CD4-positive, alpha-beta T cell treated with Interleukin-1 beta for 1 hour (primary cell): ENCODE measurements at places on chromosomes 5 and 9.

DNA sequence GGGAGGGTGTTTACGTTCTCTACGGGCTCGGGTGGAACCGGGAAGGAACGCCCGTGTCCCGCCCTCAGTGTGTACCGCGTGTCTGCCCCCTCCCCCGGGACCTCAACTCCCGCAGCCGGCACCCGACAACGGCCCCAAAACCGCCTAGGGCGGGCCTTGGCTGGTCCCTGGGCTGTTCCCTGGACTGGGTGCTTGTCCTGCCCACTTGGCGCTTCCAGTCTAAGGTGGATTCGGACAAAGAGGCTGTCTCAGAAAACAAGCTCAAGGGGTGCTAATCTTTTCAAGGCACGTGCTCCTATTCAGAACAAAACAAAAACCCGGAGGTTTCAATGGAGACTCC, 379 bp upstream of the CLK4 start:
- no peak for DNase-seq

DNA sequence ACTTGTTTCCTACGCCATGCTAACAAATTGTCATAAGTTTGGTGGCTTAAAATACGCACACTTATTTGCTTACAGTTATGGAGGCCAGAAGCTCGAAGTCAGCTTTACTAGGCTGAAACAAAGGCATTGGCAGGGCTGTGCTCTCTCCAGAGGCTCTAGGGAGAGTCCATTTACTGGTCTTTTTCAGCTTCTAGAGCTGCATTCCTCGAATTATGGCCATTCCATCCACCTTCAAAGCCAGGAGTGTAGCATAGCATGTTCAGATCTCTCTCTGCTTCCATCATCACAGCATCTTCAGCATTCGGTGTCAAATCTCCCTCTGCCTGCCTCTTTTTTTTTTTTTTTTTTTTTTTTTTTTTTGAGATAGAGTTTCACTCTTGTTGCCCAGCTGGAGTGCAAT, 670.2 kb downstream of the ACTL7B start:
- DNase-seq, result no peak

DNA sequence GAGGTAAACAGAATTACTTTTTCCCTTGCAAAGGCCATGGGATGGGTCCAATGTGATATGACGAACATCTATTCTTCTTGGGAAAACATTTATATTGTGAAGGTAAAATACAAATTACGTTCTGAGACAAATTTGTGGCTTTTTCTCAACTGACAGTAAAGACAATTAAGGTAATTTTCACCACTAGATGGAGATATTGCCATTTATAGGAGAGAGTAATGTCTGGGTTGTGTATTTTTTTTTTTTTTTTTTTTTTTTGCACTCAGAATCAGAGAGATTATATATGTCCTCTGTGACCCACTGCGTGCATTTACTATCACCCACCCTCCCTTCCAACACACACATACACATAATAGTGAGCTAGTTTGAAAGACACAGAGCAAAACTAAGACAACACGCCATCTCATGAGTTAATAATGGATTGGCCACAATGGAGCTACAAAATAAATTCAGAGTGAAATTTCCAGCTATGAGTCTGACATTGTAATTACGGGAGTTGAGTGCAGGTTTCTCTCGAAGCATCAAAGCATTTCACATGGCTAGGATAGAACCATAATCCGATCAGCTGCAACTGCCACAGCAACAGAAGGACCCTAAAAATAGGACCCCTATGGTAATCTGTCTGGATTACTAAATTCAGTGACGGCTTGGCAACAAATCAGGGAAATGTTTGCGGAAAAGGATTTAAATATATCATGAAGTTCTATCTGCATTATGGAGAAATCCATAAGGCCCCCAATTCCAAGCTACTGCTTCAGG, 49.2 kb downstream of the ANXA1 start:
- no peak for DNase-seq

DNA sequence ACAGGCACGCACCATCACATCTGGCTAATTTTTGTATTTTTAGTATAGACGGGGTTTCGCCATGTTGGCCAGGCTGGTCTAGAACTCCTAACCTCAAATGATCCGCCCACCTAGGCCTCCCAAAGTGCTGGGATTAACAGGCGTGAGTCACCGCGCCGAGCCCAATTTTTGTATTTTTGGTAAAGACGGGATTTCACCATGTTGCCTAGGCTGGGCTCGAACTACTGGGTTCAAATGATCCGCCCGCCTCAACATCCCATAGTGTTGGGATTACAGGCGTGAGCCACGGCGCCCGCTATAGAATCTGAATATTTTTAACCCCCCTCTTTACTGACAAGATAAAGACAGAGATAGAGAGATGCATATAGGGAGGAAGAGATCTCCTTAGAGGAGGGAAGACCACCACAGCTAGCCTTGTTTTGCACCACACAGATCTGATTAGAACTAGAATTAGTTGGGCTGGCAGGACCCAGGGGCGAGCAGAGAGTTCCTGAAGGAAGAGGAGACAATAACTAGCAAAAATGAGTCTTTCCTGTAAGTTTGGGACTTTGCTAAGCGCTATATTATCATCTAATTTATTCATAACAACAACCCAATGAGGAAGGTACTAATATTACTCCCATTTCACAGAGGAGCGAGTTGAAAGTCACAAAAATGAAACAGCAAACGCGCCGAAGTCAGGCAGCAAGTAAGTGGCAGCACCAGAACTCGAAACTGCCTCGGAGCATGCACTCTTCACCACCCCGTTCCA, 1.5 kb upstream of the ANKHD1 start:
- no peak for DNase-seq

GRCh38 chr5:140794595-140795258, at the start of gene PCDHA2:
PCDHA2 (plus strand) TSS chr5:140794852.
- no peak for DNase-seq

- no peak for DNase-seq
Observed at GRCh38 chr5:160357861-160358411, 12.5 kb downstream of the C1QTNF2 start.

DNA sequence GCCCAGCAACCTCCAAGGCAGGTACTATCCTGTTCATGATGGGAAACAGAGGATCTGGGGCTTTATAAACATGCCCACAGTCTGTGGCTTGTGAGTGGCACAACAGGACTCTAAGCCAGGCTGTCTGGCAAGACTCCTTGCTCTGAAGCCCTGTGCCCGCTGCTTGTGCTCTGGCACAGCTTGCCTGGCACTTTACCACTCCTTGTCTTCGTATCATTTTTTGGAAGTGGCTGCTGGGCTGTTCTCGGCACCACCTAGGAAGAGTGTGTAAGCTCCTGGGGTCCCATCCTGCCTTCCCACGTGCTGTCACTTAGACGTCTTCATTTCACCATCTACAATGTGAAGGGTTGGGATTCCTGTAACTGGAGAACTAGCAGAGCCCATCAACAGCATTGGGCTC, 59.3 kb upstream of the GLRX start:
- DNase-seq, result no peak

- DNase-seq, result no peak
Observed at GRCh38 chr5:79567926-79568549, 44.2 kb upstream of the TENT2 start.

DNA sequence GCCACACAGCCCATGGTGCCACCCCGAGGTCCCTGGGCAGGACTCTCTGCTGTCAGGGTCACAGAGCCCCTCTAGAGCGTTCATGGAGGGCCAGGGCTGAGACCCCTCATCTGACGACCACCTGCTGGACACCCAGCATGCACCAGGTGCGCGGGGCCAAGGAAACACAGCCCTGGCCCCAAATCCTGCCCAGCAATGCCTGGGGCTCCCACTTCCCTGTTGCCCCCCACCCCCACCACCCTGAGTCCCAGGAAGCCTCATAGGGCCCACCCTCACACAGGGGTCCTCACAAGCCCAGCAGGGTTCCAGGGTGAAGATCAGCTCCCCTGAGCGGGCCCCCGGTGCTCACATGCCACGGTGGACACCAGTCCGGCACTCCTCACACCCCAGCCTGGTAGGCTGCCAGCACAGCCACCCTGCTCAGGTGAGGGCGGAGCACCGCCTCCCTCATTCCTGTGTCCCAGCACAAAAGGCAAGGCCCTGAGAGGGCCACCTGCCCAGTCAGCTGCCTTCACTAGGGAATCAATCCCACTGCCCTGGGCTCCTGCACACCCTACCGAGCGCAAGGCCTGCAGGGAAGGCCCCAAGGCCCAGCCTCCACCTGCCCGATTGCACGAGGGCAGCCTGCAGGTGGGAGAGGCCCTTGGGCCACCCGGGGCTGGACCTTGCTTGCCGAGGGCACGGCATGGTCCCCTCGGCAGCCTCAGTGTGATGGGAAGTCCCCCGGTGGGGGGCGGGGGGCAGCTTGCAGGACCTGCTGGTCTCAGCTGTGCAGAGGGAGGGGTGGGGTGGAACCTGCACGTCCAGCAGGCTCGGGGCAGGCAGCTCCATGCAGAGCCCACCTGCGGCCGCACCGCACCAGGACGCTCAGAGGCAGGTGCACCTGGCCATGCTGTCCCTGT, 56.4 kb upstream of the UBAC1 start:
- no peak for DNase-seq

- no peak for DNase-seq
Observed at GRCh38 chr5:11302663-11303062, 541.6 kb upstream of the DAP start.

DNA sequence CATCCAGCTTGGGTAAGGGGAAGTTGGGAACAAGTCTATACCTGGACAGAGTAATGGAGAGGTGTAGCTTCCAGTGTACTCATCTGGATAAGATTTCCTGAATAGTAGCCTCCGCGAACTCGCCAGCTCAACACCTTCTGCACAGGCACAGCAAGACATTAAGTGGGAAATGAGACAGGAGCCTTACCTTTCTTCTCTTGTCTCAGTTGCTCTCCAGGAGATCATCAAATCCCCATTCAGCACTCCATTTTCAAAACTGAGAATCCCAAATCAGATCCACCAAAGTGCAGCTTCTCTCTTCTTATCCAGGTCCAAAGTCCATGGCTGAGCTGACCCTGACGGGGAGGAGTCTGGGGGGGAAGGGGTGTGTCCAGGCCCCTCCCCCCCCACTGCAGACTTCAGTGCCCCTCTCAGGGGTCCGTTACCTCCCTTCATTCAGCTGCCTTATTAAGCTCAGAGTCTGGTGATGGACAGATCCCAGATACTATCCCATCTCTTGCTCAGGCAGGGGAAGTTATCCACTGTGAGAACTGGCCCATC, 5.9 kb upstream of the MGAT1 start:
- no peak for DNase-seq

- DNase-seq, result no peak
Observed at GRCh38 chr5:43400082-43400481, 12.1 kb downstream of the CCL28 start.

DNA sequence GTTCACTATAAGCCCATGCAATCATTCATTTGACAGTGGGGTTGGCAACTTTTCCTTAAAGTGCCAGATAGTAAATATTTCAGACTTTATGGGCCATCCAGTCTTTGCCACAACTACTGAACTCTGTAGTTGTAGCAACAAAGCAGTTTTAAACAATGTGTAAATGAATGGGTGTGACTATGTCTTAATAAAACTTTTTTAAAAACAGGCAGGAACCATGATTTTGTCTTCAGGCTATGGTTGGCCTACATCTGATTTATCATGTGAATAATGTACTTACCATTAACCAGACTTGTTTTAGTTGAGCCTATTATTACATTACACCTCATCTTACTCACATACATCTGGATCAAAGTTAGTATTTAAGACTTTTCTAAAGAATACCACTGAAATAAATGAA, 361.6 kb downstream of the GABRG2 start:
- no peak for DNase-seq

DNA sequence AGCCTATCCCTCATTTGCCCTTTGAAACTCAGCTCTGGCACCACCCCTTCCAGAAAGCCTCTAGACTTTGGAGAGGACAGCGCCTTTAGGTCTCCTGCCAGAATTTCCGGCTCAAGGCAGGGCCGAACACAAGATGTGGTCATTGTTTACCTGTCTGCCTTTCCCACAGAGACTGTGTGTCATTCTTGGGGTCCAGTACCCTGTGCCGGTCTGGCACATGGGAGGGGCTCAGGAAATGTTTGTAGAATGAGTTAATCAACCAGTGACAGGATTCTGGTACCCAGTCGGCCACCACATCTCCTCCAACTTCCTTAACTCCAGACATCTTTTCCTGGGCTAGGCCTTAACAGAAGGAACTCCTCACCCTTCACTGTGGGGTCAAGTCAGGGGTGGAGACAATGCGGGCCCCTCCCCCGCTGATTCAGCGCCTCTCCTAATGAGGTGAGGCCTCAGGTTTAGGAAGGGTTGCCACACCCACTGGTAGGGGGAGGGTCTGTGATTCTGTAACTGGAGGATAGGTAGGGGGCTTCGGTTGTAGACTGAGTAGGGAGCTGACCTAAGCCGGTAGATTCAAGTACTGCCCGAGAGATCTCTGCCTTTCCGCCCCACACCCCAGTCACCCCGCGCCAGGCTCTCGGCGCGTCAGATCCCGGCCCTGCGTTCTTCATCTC, 29.3 kb downstream of the PCDH1 start:
- peak; percentile 28 for DNase-seq

DNA sequence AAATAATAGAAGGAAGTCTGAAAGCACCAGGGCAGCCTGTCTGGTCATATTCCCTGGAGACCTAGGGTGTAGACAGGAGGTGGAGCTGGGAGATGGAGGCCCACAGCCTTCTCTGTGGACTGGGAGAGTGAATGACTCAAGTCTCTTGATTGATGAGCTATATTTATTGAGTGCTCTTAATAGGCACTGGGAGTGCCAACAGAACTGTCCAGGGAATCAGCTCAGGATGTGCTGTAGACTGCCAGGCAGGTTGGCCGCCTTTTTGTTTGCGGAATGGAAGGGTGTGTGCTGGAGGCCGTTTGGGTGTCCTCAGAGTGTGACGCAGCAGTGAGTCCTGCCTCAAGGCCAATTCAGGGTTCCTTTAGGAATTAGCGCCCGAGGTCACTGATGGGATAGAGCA, 33.4 kb upstream of the POMT1 start:
- DNase-seq, result no peak

- DNase-seq, result no peak
Observed at GRCh38 chr5:107455111-107455544, 215.6 kb downstream of the EFNA5 start.

- no peak for DNase-seq
Observed at GRCh38 chr5:82388181-82388580, 110.0 kb upstream of the RPS23 start.

GRCh38 chr5:108650997-108651396, 96.7 kb upstream of the FER start:
- no peak for DNase-seq

DNA sequence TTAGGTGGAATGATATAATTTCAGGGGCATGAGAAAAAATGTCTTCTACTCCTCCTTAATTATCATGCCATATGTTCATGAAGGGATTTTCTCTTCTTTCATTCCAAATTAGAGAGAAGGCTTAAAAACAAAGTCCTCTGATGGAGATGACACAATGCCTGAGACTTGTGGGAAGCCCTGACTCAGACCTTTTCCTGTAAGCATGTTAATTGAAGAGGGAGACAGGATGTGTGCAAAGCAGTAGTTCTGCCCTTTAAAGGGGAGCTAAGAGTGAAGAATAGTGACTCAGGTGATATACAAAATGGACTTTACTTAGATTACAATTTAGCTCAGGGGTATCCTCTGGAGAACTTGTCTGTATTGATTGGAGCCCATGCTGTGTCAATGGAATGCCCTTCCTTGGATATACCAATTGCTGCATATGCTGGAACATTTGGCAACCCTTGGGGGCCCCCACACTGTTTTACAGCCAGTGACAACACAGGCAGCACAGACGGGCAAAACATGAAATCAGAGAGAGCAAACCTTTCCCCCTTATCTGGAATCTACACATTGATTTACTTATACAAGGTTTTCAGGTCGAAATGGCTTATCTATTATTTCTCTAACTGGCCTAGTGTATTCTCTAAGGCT, 81.3 kb downstream of the IZUMO3 start:
- no peak for DNase-seq

- DNase-seq, result no peak
Observed at GRCh38 chr9:131960311-131960710, 119.4 kb downstream of the MED27 start.
